ENCODE measurements at places on chromosomes 12 and 14. TPM values are rescaled to one million over a fixed set of nuclear protein-coding genes. Genes with fewer than 3 reads are reported as not detected.

The RNF41 gene
- 38.5 TPM for total RNA-seq

The TAS2R20 gene
- 2.5 TPM for total RNA-seq

GRCh38 chr12:120573560-120573959, 7.6 kb downstream of the POP5 start:
- H3K27ac ChIP-seq = no peak overlapping the region
- no peaks in the 10 kb centered on the region for H3K27me3 ChIP-seq
- H3K36me3 ChIP-seq = peaks cover 85% of the 10 kb centered on the region
- H3K4me1 ChIP-seq = no peaks in the 10 kb centered on the region

DNA sequence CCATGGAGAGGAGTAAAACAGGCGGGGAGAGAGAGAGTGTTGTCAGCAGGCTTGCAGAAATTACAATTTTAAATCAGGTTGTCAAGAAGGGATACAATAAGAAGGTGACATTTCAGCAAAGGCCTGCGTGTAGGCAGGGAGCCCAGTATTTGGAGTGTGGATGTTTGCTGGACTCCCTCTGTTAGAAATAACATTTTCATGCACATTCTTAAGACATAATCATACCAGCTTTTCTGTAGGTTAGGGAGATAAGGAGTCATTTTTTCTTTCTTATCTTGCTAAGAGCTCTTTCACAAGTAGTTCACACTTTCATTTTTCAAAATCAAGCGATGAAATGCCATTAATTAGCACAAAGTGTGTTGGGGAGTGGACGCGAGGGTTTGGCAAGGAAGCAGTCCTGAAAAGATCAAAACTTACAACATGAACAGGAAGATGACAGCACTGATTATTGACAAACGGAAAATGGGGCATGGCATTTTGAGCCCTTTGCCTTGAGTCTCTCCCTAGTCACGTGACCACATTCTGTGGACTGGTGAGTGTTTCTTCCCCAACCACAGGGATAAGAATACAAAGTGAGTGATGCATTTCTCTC, 160.2 kb downstream of the DAD1 start:
- H3K27ac ChIP-seq = no peak overlapping the region
- H3K27me3 ChIP-seq = no peaks in the 10 kb centered on the region
- DNase-seq = no peak
- no peaks in the 10 kb centered on the region for H3K36me3 ChIP-seq

The PRB2 gene
- not detected for total RNA-seq

The MSI1 gene
- total RNA-seq = 3.5 TPM

DNA sequence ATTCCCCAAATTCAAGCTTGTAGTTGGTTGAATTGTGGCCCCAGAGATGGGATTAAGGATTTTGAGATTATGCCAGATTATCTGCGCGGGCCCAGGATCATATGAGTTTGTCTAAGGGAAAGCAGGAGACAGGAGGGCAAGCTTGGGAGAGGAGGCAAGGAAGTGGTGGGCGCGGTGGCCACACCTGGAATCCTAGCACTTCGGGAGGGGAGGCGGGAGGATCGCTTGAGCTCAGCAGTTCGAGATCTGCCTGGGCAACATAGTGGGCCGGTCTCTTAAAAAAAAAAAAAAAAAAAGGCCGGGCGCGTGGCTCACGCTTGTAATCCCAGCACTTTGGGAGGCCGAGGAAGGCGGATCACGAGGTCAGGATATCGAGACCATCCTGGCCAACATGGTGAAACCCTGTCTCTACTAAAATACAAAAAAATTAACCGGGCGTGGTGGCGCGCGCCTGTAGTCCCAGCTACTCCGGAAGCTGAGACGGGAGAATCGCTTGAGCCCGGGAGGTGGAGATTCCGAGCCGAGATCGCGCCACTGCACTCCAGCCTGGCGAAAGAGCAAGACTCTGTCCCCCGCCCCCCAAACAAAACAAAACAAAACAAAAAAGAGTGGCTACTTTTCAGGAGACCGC, 881 bp upstream of the PUS1 start:
- DNase-seq = no peak
- peak overlapping the region; percentile 86 for H3K4me3 ChIP-seq
- H3K27me3 ChIP-seq = no peaks in the 10 kb centered on the region
- H3K4me1 ChIP-seq = peaks cover 17% of the 10 kb centered on the region
- peak overlapping the region; percentile 91 for H3K27ac ChIP-seq
- H3K36me3 ChIP-seq = peaks cover 27% of the 10 kb centered on the region

All from activated T-helper 2 cell treated with anti-CD3 and anti-CD28 coated beads, Interferon-gamma antibody, Interleukin-2, Interleukin-4, amounts not matched to agents 10 μg/mL and 5 μg/mL and 100 μg/mL, durations not matched to agents 14 hours and 24 hours and 36 hours (primary cell).